ENCODE measurements at places on chromosomes 1 and 21. TPM values are rescaled to one million over a fixed set of nuclear protein-coding genes. Genes with fewer than 3 reads are reported as not detected.

Gene LCE1F
- not detected for total RNA-seq

Gene WNT3A
- not detected for total RNA-seq

Gene UTS2
- total RNA-seq: not detected

Gene ZNF648
- under 0.01 TPM for total RNA-seq

Gene CACYBP
- 136 TPM for total RNA-seq

Gene SPRR2B
- total RNA-seq: not detected

Gene PCNX2
- total RNA-seq: 23.5 TPM

Gene CLCNKB
- not detected for total RNA-seq

Gene PDC
- not detected for total RNA-seq

Measured in skeletal muscle tissue (tissue), 5 donors.